Fibroblast of lung (primary cell): ENCODE measurements at places on chromosomes 4 and X. TPM values are rescaled to one million over a fixed set of nuclear protein-coding genes. Genes with fewer than 3 reads are reported as not detected.

The GPR173 gene
- 2.3 and 5.6 TPM in 2 replicates for total RNA-seq

The CORIN gene
- under 0.01 and 1.5 TPM in 2 replicates for total RNA-seq

The ATOH1 gene
- total RNA-seq: not detected in 2 replicates

The EFHC2 gene
- 0.77 and 2.6 TPM in 2 replicates for total RNA-seq

The NIPAL1 gene
- under 0.01 TPM in 1 of 2 replicates, not detected in the other for total RNA-seq

The COX7B gene
- 291 and 302 TPM in 2 replicates for total RNA-seq

- DNase-seq: no peak
Observed at GRCh38 chrX:1027680-1028079, 184.8 kb downstream of the CRLF2 start.

GRCh38 chr4:94336303-94336702 lies 6.3 kb downstream of the HPGDS start:
- no peak for DNase-seq

DNA sequence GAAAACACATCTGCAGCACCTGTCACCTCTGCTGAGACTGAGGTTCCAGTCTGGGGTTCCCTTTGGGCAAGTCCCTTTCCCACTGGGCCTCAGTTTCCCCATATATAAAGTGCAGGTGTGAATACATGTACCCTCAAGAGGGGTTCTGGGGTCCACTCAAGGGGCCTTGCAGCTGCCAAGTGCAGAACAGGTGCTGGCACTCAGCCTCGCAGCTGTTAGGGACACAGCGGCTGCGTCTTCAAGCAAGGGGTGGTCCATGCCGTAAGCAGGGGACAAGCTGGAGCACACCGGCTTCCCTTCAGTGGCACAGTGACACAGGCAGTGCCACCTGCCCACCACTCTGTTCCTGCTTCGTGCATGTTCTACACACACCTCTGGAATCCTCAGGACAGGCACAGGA lies 86.9 kb upstream of the PSAPL1 start:
- DNase-seq: no peak

DNA sequence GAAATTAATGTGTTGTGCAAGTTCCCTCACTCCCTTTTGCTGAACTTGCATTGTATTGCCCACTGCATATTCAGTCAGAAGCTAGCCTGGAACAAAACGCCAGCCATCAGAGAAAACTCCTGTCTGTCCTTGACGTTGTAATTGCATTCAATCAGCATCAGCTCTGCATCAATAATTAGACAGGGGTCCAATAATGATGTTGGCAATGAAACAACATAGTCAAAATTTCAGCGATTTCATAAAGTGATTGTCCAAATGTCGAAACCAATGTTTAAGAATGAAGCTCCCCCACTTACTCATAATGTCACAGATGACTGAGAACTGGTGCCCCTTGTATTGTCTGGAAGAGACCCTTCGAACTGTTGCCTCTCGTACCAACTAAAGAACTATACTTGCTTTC lies 504.2 kb upstream of the TENM3 start:
- DNase-seq: no peak

DNA sequence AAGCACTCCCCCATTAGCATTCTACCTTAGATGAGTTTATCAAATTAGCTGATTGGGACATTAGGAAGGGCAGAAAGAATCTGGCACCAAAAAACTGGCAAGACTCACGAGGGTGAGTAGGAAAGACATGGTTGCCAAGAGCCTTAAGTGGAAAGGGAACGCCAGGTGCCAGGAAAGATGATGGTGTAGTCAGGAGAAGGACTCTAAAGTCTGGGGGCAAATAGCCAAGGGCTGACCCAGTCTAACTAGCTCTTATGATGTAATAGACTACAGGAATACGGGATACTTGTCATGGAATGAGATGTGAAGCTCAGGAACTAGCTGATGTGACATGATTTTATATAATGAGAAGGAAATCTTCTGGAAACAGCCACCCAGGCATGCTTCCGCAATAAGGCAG lies 94.8 kb downstream of the MBNL3 start:
- no peak for DNase-seq

DNA sequence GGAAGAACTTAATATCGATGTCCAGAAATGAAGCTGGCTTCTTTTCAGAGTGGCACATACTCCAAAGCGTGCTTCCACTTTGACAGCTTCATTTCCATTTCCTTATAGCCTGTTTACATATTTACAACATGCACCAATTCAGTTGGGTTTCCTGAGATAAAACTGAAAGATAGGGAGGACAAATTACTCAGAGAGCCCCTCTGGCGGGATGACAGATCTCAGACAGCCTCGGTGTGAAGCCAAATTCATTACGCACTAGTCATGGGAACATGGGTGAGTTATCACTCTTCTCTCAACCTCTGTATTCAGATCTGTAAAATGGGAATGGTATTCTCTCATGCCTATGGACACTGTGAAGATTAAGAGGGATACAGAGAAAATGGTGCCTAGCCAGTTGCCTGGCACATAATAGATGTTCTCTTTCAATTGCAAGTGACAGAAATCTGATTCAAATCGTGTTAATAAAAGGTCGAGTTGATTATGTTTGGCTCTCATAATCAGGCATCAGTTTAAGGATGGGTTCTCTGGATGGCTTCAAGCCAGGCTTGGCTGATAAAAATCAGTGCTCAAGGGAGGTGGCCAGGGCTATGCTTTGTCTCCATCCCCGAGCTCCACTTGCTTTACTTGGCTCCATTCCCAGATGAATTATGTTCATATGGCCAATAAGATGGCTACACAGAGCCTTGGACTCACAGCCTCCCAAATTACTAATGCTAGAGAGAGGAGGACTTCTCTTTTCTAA lies 132.2 kb upstream of the C1QTNF7 start:
- DNase-seq: no peak

DNA sequence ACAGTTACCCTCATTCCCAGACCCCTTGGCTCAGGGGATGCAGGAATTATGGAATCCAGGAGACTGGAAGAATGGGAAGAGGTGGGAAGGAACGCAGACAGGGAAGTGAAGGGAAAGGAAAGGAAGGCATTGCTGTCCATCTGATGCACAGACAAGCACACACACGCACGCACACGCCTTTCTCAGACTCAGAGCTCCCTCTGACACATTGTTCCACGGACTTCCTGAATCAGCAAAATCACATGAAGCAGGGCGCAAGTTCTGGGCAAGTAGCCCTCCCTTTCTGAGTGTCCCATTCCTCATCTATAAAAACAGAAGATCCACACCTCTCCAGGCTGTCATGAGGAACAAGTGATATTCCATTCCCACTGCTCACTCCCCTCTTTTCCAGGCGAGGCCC lies 13.2 kb downstream of the IQSEC2 start:
- no peak for DNase-seq

DNA sequence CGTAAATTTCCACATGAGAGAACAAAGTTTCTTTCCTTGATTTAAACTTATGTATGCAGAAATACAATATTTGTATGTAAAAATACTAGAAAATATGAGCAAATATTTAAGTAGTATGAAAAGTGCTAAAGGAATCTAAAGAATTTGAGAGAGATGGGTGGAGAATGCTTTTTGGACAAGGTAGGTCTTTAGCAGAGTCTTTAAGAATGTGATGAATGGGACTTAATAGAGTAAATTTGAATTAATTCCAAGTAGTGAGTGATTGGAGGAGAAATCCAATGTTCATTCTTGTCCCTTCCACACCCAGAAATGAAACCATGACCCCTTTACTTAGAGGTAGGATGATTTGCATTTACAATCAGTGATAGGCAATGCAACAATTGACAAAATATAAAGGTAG lies 570.9 kb upstream of the ZFP42 start:
- DNase-seq: no peak

DNA sequence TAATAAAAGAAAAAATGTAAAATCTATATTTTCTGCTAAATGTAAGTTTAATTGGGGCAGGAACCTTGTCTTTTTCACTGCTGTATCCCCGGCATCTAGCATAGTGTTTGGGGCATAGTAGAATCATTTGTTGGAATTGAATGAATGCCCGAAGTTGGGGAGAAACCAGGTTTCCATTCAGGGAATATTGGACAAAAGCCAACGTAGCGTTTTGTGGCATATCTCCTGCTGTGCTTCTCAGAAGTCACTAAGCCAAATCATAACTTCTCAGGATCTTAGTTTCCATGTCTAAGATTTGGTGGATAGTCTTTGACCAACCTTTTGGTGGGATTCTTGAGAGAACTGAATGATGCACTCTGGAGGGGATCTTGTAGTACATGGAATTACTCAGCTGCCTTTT lies 42.0 kb upstream of the PGRMC2 start:
- DNase-seq: no peak

- peak; percentile 97 for DNase-seq
Observed at GRCh38 chr4:128600996-128601871, 208.3 kb upstream of the JADE1 start.

GRCh38 chr4:182413550-182413949 lies 170.3 kb downstream of the TENM3 start:
- no peak for DNase-seq

GRCh38 chrX:95754411-95754810 lies 930.2 kb upstream of the DIAPH2 start:
- peak; percentile 5 for DNase-seq

DNA sequence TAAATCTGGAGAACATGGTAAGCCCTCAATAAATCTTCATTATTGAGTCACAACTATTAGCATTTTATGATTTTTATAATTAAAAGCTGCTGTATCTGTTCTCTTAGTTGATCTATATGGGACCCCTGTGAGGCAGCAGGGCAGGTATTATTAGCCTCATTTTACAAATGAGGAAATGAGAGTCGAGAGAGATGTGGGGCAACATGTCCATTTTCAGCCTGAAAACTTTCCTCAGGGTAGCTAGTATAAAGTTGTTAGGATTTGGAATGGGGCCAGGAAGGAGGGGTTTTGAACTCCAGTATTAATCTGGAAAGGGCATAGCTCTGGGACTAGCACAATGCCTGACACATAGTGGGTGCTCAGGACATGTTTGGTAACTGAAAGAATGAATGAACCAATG lies 191.7 kb upstream of the GPC4 start:
- DNase-seq: no peak

GRCh38 chr4:76822303-76822702 lies 75.6 kb downstream of the SOWAHB start:
- DNase-seq: peak; percentile 34

GRCh38 chr4:174591243-174592021 lies 69.1 kb upstream of the HPGD start:
- DNase-seq: no peak

GRCh38 chr4:22910200-22910599 lies 217.5 kb downstream of the GBA3 start:
- DNase-seq: no peak

DNA sequence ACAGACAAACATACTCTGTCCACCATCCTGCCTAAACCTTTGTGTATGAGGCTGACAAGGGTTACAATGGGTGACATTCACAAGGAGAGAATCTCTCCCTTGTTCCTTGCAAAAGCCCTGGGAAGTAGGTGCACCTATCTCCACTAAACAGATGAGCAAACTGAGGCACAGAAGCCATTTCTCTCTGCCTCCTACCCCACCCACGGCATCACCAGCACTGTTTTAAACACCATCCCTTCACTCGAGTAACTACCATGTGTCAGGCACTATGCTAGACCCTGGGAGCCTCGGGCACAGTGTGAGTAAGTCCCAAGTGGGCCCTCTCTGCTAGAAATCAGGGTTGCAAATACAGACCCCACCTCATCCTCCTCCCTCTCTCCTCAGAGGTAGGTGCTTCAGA lies 899 bp downstream of the LYAR start:
- DNase-seq: no peak

- DNase-seq: no peak
Observed at GRCh38 chr4:12053556-12053955, 624.9 kb upstream of the HS3ST1 start.

DNA sequence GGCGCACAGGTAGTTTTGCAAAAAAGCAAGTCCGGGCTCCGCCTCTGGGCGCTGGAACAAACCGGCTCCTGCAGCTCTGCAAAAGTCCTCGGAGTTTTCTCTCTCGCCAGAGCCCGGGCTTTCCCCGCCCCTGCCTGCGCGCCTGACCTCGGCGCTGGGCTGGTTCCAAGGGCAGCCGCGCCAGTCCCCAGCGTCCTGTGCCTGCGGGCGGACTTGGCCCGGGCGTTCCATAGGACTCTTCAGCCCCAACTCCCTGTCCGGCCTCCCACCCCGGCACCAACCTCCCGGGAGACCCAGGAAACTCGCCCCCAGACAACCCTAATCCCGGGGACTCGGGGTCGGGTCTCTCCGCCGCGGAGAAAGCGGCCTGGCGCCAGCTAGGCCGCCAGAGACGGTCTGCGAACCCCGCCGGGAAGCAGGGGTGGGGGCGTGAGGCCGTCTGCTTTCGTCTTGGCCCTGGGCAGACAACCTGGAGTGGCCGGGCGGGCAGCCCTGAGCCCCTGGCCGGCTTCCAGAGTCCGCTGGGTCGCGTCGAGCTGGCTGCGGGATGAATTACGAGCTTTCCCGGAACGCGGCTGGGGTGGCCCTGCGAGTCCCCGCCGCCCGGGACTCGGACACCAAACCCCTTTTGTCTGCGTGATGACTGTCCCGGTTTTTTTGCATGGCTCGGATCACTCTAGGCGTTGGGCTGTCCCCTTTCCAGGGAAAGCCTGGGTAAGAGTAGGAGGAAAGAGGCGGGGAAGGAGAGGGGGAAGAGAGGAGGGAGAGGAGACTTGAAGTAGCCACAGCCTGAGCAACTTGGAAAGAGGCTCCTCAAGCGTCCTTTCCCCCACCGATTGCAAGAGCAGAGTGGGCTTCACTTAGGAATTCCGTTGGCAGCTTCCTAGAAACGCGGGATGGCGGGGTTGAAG lies 916 bp downstream of the MXRA5 start:
- peak; percentile 56 for DNase-seq

- DNase-seq: no peak
Observed at GRCh38 chr4:109398928-109399327, 34.7 kb upstream of the SEC24B start.

DNA sequence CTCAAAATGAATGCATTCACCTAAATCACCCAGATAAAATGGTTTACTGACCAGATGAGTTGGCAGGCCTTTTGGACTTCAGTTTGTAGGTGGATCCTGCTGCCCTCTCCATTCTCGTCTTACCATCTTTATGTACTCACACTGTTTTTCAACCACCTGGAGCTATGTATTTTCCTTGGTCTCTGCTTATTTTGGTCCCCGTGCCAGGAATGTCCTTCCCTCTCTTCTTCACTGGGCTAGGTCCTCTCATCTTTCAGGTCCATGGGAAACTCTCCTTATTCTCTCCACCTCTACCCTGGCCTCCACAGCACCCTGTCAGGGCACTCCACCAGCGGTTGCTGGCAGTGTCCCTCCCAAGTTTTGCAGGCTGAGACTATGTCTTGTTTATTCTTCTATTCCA lies 2.6 kb downstream of the GPRIN3 start:
- no peak for DNase-seq
